Stimulated activated CD8-positive, alpha-beta memory T cell treated with anti-CD3 and anti-CD28 coated beads, Interleukin-4, amount 100 ng/mL, for 24 hours (primary cell): ENCODE measurements at places on chromosomes 2 and 18.

GRCh38 chr18:75421656-75422055 is 5.8 kb downstream of the SMIM21 start:
- no peak for DNase-seq

DNA sequence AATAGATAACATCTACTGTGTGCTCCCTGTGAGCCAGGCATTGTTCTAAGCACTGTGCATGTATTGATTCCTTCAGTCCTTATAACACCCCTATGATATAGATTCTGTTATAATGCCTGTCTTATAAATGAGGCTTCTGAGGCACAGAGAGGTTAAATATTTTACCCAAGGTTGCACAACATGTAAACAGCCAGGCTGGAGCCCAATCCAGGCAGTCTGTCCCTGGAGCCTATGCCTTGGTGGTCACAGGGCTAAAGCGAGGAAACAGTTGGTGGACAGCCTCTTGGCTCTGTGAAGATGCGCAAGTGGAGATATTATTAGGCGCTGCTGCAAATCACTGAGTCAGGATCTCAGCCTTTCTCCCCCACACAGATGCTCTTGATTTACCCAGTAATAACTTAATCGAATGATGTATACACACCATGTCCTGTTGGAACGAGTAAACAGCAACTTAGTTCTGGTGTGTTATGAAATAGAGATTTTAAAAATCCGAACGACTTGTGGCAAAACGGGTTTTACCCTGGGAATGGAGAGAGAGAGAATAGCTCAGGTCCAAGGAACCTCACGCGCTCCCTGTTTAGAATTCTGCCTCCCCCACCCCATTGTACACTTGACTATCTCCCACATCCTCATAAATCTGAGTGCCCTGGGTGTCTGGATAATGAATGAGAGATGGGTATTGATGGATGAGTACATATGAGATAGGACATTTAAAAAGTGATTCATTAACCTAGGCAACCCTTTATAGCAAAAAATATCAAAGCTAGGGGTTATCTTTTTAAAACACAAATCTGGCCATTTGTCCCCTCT is 231.9 kb downstream of the BCL2 start:
- DNase-seq, result no peak

DNA sequence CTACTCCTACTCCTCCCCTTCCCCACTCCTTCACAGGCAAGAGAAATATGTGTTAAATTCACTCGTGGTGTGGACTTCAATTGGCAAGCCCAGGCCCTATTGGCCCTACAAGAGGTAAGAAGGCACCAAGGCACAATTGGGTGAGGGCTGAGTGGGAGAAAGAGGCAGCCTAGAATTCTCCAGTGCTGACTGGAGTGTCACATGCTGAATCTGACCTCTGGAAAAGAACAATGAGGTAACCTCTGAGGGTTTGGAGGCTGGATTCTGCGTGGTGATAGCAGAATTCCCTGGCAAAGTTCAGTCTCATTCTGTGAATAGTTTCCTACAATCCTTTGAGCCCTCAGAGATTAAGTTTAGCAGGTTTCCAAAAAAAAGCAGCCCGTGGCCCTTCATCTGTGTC is 6.9 kb downstream of the CENPA start:
- DNase-seq, result no peak

GRCh38 chr2:41871080-41871479 is 176.7 kb upstream of the PKDCC start:
- no peak for DNase-seq

DNA sequence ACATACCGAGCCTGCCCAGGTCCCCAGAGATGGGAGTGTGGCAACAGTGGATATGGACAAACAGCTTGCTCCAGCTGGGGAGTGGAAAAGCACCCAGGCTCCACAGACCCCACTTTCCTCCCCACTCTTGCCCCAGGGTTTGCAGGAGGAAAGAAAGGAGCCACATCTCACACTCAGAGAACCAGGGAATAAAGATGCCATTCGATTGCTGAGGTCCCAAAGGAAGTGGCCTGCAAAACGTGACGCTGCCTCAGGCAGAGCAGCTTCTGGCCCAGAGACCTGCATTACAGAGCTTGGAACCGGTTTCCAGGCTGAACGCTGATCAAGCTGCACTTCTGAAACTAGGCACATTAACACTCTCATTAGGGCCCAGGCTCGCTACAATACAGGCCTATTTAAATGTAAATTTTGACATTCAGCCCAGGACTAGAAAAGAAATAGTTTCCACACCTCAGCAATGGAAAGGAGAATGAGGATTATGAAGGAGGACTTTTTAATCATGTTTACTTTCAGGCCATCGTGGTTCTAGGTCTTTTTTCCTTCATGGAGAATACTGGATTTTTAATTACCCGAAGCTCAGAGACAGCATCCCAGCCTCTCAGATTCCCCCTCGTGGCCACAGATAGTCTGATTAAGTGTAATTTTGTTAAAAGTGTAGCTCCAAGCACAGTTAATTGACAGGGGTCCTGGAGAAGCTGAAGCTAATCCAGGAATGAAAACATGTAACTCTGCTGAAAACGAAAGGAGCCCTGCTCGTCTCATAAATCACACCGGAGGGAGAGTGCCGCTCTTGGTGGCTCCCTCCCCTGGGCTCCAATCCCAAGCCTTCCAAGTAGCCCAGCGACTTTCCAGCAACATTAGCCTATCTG is 221.3 kb upstream of the RAB6C start:
- no peak for DNase-seq
